Activated T-cell treated with anti-CD3 and anti-CD28 coated beads, Interleukin-2, amount 50 U/mL, for 72 hours (primary cell): ENCODE measurements at places on chromosomes 12 and 14.
A peak's percentile ranks its signal among the peaks of the same experiment; 100 is the strongest.

DNA sequence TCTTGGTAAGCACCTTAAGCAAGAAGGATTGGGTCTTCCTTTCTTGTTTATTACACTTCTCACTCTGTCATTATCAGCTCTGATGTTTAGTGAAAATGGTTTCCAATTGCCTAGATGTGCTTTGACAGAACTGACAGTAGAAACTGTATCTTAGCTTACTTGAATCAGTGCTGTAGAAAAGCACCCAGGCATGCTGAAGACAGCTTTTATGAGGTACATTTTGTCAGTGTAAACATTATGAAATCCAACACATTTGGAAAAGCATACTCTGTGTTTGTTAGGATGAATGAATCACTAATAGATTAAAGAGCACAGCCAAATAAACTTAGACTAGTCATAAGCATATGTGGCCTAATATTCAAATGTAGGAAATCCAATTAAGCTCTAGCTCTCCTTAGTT is 290.2 kb upstream of the NPAS3 start:
- no peaks in the 10 kb centered on the region for H3K4me1 ChIP-seq
- no peak overlapping the region for H3K27ac ChIP-seq

GRCh38 chr12:118503476-118503875 is 127.1 kb downstream of the SUDS3 start:
- no peak for DNase-seq
- no peaks in the 10 kb centered on the region for H3K4me1 ChIP-seq
- H3K27me3 ChIP-seq: peaks cover 6% of the 10 kb centered on the region
- no peak overlapping the region for H3K4me3 ChIP-seq
- no peaks in the 10 kb centered on the region for H3K36me3 ChIP-seq

GRCh38 chr12:9760699-9761418 is at the start of gene CD69:
TSS of gene CD69 (minus strand) at chr12:9760901. CDS start at chr12:9760820, 81 bp downstream.
- H3K4me1 ChIP-seq: peaks cover 57% of the 10 kb centered on the region
- peaks cover 40% of the 10 kb centered on the region for H3K36me3 ChIP-seq
- H3K4me3 ChIP-seq: peak within 1 kb of the TSS; percentile 90
- no peaks in the 10 kb centered on the region for H3K27me3 ChIP-seq
- peak within 1 kb of the TSS; percentile 100 for H3K27ac ChIP-seq

- no peaks in the 10 kb centered on the region for H3K36me3 ChIP-seq
- DNase-seq: no peak
Measured at GRCh38 chr12:14874882-14875281, 10.8 kb downstream of the MGP start.

DNA sequence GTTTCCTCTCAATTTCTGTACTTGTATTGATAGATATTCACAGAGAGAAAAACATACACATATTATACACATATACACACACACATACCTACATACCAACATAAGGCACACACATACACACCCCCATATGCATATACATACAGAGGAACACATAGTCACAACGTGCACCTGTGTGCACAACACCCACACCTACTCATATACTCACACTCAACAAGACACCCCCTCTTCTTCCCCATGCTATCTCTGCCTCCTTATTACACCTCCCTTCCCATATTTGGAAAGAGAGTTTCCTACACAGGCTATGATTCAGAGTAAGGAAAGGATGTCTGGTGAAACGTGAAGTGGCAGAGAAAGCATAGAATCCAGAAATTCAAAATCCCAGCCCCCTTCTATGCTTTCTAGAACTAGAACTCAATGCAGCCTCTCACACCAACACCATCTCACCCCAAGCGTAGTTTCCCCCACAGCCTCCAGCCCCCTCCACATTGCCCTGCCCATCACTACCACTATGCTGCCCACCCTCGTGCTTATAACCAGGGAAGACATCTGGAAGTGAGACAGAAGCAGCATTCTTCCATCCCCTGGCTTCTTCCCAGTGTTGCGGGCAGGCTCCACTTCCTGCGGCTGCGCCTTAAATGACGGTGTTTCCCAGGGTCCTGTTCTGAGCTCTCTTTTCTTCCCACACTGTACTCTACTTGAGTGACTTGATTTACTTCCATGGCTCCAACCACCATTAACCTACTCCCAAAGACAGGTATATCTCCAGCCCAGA is 2.4 kb downstream of the RNASE8 start:
- peaks cover 34% of the 10 kb centered on the region for H3K27me3 ChIP-seq
- no peaks in the 10 kb centered on the region for H3K36me3 ChIP-seq
- H3K27ac ChIP-seq: no peak overlapping the region
- DNase-seq: no peak

- H3K4me3 ChIP-seq: no peak overlapping the region
- DNase-seq: no peak
- no peak overlapping the region for H3K27ac ChIP-seq
- no peaks in the 10 kb centered on the region for H3K4me1 ChIP-seq
- H3K27me3 ChIP-seq: no peaks in the 10 kb centered on the region
- H3K36me3 ChIP-seq: peaks cover 4% of the 10 kb centered on the region
Measured at GRCh38 chr12:115097416-115097815, 413.4 kb upstream of the TBX3 start.

- no peaks in the 10 kb centered on the region for H3K36me3 ChIP-seq
- no peaks in the 10 kb centered on the region for H3K27me3 ChIP-seq
- H3K27ac ChIP-seq: no peak overlapping the region
- no peak for DNase-seq
- no peak overlapping the region for H3K4me3 ChIP-seq
Measured at GRCh38 chr14:104292084-104292970, 153.9 kb downstream of the KIF26A start.

- H3K4me3 ChIP-seq: peak overlapping the region; percentile 61
- H3K4me1 ChIP-seq: peaks cover 52% of the 10 kb centered on the region
- H3K27ac ChIP-seq: peak overlapping the region; percentile 53
Measured at GRCh38 chr12:27534060-27534764, 10.2 kb downstream of the PPFIBP1 start.

DNA sequence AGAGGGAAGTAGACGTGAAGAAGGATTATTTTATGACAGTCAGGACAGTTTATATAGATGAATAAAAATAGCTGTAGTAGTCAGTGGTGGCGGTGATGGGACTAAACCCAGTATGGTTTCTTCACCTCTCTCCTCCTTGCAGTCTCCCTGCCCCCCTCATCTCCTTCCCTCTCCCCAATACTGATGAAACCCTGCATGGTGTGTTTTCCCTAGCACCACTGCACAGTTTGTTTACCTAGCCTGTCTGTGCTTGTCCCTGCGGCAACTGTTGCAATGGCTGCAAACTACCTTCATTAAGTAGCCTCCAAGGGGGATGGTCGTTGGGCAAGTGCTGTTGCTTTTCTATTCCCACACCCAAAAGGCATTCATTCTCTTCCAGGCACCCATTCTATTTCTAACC is 14.7 kb downstream of the PCBP2 start:
- no peak overlapping the region for H3K4me3 ChIP-seq
- peaks cover 41% of the 10 kb centered on the region for H3K4me1 ChIP-seq
- H3K27ac ChIP-seq: peak overlapping the region; percentile 59
- H3K36me3 ChIP-seq: peaks cover 64% of the 10 kb centered on the region

- no peaks in the 10 kb centered on the region for H3K36me3 ChIP-seq
- DNase-seq: peak; percentile 75
- no peak overlapping the region for H3K27ac ChIP-seq
- H3K4me3 ChIP-seq: peak overlapping the region; percentile 80
Measured at GRCh38 chr12:130775953-130776856, 60.1 kb upstream of the RIMBP2 start.

GRCh38 chr12:77213319-77213718 is 147.9 kb upstream of the E2F7 start:
- DNase-seq: no peak
- H3K36me3 ChIP-seq: peaks cover 2% of the 10 kb centered on the region
- no peaks in the 10 kb centered on the region for H3K27me3 ChIP-seq
- H3K4me1 ChIP-seq: no peaks in the 10 kb centered on the region
- no peak overlapping the region for H3K4me3 ChIP-seq

DNA sequence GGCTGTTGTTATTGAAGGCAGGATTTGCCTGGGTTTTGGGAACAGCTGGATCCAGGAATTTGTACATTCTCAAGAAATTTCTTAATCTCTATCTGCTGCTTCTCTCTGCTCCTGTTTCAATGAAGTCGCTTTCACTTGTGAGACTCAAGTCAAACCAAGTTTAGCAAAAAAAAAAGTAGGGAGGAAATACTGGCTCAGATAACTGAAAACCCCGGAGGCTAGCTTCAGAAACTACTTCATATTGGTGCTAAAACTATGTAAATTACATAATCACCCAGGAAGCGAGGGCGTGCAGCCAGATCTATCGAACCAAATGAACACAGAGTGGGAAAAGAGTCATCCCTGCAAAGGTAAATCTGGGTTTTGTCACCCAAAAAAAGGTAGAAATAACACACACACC is 68.3 kb upstream of the FICD start:
- no peaks in the 10 kb centered on the region for H3K4me1 ChIP-seq
- DNase-seq: no peak
- H3K36me3 ChIP-seq: no peaks in the 10 kb centered on the region
- H3K4me3 ChIP-seq: no peak overlapping the region
- H3K27ac ChIP-seq: no peak overlapping the region
- peaks cover 39% of the 10 kb centered on the region for H3K27me3 ChIP-seq

- H3K27me3 ChIP-seq: peaks cover 11% of the 10 kb centered on the region
- no peaks in the 10 kb centered on the region for H3K36me3 ChIP-seq
- H3K4me3 ChIP-seq: no peak overlapping the region
- peaks cover 11% of the 10 kb centered on the region for H3K4me1 ChIP-seq
- no peak overlapping the region for H3K27ac ChIP-seq
Measured at GRCh38 chr14:106823552-106823951, 1297.2 kb downstream of the TMEM121 start.

DNA sequence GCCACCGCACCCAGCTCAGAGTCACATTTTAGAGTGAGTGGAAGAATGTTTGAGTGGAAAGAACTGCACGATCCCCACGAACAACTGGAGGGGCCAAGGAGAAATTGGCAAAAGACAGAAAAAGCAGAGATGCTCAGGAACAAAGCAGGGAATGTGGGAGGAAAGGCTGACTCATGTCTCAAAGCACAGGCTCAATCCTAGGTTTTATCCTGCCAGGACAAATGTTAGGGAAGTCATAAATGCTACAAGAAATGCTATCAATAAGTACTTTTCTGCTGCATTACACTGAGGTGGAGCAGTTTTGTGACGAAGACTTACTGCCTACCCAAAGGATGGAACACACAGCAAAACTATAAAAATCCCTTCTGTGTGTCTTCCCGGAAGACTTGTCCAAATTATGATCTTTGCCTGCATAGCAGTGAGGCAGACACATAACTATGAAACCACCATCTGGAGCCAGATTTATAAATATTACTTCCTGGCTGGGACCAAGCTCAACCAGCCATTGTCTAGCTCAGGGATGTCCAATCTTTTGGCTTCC is 26.7 kb downstream of the NIN start:
- no peak overlapping the region for H3K27ac ChIP-seq
- H3K27me3 ChIP-seq: no peaks in the 10 kb centered on the region
- H3K36me3 ChIP-seq: peaks cover 11% of the 10 kb centered on the region
- H3K4me1 ChIP-seq: peaks cover 10% of the 10 kb centered on the region
- no peak overlapping the region for H3K4me3 ChIP-seq
- DNase-seq: no peak

DNA sequence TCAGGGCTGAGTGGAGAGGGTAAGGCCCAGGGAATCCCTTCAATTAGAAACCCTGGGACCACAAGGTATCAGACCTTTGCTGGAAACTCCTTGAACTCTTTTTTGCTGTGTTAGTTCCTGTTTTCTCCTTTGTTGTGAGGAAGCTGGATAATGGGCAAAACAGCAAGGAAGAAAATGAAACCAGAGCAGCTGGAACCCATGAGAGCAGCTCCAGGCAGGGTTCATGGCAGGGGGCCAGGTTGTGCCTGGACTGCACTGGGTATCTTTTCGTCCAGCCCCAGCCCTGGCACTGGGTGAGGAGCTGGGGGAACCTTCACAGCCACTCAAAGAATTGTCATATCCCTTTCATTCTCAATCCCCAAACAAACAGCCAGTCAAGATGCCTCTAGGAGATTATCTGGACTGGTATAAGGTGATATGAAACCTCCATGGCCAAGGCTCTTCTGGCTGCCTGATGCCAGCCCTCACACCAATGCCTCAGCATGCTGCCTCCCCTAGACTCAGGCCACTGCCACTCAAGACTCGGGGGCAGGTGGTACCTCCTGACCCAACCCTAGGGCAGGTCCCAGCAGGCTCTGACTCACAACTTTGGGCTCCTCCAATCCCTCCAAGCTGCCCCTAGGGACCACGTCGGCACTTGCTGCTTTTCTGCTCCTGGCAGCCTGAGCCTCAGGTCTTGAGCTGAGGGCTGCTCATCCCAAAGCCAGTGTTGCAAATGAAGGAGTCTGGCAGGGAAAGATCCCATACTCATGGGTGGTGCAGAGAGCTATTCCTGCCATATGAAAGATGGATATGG is 16.5 kb downstream of the FAM186B start:
- no peak overlapping the region for H3K27ac ChIP-seq
- H3K4me1 ChIP-seq: no peaks in the 10 kb centered on the region
- no peak for DNase-seq
- H3K36me3 ChIP-seq: peaks cover 7% of the 10 kb centered on the region
- no peaks in the 10 kb centered on the region for H3K27me3 ChIP-seq
- no peak overlapping the region for H3K4me3 ChIP-seq

- H3K27me3 ChIP-seq: no peaks in the 10 kb centered on the region
- H3K27ac ChIP-seq: no peak overlapping the region
- H3K4me3 ChIP-seq: no peak overlapping the region
- peaks cover 17% of the 10 kb centered on the region for H3K4me1 ChIP-seq
- DNase-seq: no peak
Measured at GRCh38 chr14:68759017-68759560, 33.8 kb downstream of the ZFP36L1 start.

DNA sequence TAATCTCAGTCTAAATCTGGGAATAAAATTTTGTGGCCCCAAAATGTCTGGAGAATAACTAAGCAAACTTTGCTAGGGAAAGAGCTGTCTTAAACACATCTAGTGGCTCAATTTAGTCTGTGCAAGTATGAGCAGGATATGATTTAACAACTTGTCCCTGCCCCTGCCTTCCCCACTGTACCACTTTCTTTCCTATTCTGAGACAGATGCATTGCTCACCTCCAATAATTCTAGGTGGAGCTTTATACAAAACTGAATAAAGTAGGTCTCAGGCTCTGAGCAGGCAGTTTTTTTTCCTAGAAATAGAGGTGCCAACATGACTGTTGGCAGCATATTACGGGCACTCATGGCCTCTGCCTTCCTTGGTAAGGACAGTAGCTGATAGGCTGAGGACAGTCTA is 412.1 kb downstream of the DAD1 start:
- DNase-seq: no peak
- no peaks in the 10 kb centered on the region for H3K27me3 ChIP-seq
- H3K27ac ChIP-seq: peak overlapping the region; percentile 75
- H3K4me1 ChIP-seq: peaks cover 12% of the 10 kb centered on the region

- H3K4me3 ChIP-seq: no peak overlapping the region
- no peak for DNase-seq
- peaks cover 8% of the 10 kb centered on the region for H3K4me1 ChIP-seq
Measured at GRCh38 chr12:29314416-29314815, 66.6 kb downstream of the ERGIC2 start.

GRCh38 chr14:54207476-54208462 is 189.0 kb upstream of the CDKN3 start:
- peaks cover 20% of the 10 kb centered on the region for H3K27me3 ChIP-seq
- H3K4me1 ChIP-seq: no peaks in the 10 kb centered on the region
- no peak for DNase-seq
- no peaks in the 10 kb centered on the region for H3K36me3 ChIP-seq
- no peak overlapping the region for H3K27ac ChIP-seq
